Naive thymus-derived CD8-positive, alpha-beta T cell (primary cell): ENCODE measurements at places on chromosomes 13 and 19.

DNA sequence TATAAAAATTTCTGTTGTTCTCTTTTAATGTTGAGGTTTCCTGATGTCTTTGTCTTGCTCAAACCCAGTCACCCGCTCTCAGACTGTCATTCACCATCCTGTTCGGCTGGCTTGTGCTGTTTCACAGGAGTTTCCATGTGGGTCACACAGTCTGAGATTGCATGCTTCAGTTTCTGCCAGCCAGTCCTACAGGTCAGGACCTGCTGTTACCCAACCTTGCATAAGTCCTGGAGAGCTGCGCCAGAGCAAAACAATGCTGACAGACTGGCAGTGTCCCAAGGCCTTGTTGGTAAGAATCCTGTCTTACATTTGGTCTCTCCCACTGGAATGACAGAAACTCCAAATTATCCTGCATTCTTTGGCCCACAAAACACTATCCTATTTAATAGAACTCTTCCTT is 340.0 kb upstream of the SLITRK5 start:
- DNase-seq, result no peak

- no peak for DNase-seq
Measured at GRCh38 chr13:56457535-56458190, 683.1 kb upstream of the PRR20A start.

DNA sequence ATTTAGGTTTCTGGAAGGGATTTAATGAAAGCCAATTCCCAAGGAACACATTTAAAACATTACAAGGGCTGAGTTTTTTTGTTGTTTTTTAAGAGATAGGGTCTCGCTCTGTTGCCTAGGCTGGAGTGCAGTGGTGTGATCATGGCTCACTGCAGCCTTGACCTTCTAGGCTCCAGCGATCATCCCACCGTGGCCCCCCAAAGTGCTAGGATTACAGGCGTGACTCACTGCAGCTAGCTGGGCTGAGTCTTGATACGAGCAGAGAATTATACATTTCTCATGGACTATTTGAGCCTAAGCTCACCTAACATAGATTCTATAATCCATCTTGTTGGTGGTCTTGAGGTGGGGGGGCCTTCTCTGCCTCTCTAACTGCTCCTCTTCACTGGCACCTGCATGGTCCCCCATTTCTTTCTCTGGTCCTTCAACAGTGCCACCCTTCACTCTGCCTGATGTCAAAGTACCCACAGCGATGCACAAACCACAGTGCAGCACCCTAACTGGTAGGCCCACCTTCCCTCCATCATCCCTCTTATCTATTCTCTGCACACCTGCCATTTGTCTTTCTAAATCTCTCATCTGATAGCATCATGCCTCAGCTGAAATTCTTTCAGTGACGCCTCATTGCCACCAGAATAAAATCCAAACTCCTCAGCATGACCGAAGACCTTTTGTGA is 37.4 kb downstream of the DOCK9 start:
- no peak for DNase-seq

GRCh38 chr19:13241231-13242104 is 91.3 kb downstream of the IER2 start:
- DNase-seq, result peak; percentile 56

- DNase-seq, result no peak
Measured at GRCh38 chr13:27942972-27943371, 23.2 kb downstream of the PDX1 start.

GRCh38 chr13:109451726-109452125 is 334.7 kb downstream of the IRS2 start:
- DNase-seq, result no peak
